ENCODE measurements at places on chromosomes 13 and 19.

GRCh38 chr19:44741841-44742329 is 6.6 kb upstream of the BCL3 start:
- DNase-seq, result no peak

- DNase-seq, result no peak
Observed at GRCh38 chr19:45311621-45312020, 11.1 kb downstream of the CKM start.

DNA sequence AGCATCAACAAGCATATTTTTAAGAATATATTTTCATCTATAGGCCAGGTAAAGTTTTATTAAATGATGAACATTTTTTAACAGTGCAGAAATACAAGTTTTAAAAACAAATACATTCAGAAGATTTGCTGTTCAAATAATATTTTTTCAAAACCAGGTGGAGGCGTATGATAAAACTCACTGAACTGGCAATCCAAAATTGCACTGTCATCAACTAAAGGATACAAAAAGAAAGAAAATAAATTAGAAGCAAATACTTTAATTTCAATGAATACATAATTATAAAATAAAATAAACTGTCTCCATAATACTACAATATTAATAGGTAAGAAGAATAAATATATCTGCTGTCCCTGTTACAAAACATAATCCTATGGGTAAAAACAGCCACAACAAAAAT is 21.2 kb downstream of the SPRYD7 start:
- DNase-seq, result no peak

GRCh38 chr19:4064149-4064495 is 2.6 kb downstream of the ZBTB7A start:
- DNase-seq, result no peak

DNA sequence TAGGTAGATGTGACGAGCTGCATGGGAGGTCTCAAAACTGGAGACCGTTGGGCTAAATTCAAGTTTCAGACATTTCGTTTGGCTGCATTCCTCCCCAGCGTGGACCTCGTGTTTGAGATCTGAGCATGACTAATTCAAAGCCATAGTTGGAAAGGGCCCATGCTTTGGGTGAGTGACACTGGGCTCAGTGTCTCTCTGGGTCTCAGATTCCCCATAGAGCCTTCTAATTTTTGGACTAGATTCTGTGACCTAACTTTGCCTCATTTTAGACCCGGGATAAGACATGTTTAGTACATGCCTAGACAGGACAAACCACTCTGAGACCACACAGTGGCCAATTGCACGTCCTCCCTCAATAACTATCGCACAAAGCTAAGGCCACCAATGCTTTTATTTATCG is 16.6 kb downstream of the CKM start:
- no peak for DNase-seq

DNA sequence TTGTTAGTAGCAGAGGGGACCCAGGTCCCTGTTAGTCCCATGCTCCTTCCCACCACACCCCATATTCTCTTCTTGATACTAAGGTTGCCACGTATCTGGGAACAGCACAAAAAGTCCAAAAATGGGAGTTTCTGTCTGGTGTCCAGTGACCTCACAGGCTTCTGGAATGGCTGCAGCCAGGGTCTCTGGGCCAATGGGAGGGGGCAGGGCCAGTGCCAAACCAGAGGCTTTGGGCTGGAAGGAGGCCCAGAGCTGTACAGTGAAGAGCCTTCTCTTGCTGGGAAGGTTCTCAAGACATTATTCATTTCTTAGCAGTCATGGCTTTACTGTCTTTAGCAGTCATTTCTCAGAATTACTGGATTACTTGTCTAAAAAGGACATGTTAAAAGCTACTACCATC is 119.2 kb downstream of the FRY start:
- no peak for DNase-seq

GRCh38 chr13:28246891-28247290 is 108.5 kb downstream of the PAN3 start:
- no peak for DNase-seq

DNA sequence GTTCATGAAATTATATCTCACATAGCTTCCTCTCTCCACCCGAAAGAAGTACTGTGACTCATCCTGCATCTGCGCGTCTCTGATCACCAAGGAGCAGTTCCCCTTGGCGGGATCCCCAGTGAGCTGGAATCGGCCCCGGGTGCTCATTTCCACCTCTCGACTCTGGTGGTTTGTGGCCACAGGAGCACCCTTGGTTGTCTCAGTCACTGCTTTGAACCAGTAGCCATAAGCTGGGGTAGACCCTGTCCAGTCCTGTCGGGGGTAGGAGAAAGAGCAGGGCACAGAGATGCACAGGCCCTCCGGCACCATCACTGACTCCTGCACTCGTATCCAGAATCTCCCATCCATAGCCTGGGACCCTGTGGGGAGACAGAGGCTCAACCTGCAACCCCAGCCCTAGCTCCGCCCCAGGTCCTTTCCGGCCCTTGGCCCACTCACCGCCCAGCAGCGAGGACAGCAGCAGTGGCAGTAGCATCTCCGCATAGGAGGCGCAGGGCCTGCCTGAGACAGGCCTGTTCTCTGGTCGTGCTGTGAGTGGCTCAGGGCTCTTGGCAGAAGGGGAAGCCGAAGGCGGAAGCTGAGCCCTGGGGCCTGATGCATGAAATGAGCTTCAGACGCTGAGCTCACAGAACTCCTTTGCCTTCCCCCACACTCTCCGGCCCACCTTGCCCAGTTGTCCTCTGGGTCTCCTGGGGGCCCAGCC is at the start of gene SIGLEC10:
TSS of gene SIGLEC10 (minus strand) at position 536 of the 703 bp plus-strand sequence. CDS start at position 475, 61 bp downstream.
- DNase-seq, result no peak

- DNase-seq, result no peak
Observed at GRCh38 chr19:51564791-51565190, 6.3 kb upstream of the ZNF175 start.

GRCh38 chr19:46536391-46536790 is 40.7 kb upstream of the PNMA8B start:
- DNase-seq, result no peak

DNA sequence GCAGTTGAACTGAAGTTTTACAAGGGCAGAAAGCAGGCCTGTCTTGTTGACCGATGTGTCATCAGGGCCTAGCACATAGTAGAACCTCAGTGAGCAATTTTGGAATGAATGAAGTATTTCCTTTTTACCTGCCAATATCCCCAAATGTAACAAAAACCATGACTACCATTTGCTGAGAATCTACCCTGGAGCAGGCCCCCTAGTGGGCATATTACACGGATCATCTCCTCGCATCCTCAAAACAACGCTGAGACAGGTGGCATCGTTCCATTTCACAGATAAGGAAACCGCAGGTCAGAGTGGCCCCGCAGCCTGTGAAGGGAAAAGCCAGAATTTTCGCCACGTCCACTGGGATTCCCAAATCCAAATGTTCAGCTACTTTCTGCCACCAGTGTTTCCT is 77.9 kb downstream of the CACNA1A start:
- no peak for DNase-seq

- no peak for DNase-seq
Observed at GRCh38 chr19:35056513-35057063, 15.1 kb downstream of the HPN start.

GRCh38 chr13:78176880-78177279 is 258.2 kb upstream of the EDNRB start:
- no peak for DNase-seq

Data from effector memory CD4-positive, alpha-beta T cell (primary cell).